LNCaP clone FGC (cell line): ENCODE measurements at places on chromosomes 3 and 15.

GRCh38 chr3:167116120-167116922 lies 263.8 kb downstream of the ZBBX start:
- DNase-seq: no peak

GRCh38 chr3:32502118-32502945 lies at the start of gene CMTM6:
Gene CMTM6, minus strand, starts transcription at chr3:32502852. Its CDS starts 107 bp downstream, at chr3:32502745.
- peak; percentile 32 for DNase-seq

DNA sequence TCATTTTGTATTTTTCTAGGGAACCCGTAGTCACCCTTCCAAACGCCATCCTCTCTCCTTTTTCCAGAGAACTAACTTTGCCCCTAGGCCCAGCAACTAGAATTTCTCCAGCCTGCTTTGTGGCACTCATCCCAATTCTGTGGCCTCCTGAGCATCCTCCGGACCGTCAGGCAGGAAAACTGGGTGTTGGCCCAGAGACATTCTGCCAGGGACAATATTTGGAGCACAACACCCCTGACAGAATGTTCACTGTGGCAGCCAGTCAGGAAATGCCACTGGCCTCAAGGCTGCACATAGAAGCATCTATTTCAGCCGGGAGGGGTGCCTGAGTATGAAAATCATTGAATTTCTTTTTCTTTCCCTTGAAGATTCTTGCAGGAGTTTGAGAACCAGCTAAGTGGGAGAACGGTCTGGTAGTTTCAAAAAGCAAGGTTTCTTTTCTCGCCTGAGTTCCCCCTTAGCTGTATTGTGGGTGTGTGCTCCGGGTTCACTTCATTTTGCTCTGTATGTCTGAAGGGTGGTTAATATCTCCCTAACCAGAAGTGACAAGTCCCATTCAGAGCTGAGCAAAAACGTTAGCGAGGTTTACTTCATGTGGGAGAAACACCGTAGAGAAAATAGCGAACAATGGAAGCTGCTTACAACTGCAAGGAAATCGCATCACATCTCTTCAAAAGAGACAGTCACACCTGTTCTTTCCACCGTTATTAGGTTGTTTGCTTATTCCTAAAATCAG lies 108.1 kb upstream of the TPM1 start:
- DNase-seq: no peak

GRCh38 chr3:179454887-179455286 lies 3.6 kb upstream of the GNB4 start:
- no peak for DNase-seq

DNA sequence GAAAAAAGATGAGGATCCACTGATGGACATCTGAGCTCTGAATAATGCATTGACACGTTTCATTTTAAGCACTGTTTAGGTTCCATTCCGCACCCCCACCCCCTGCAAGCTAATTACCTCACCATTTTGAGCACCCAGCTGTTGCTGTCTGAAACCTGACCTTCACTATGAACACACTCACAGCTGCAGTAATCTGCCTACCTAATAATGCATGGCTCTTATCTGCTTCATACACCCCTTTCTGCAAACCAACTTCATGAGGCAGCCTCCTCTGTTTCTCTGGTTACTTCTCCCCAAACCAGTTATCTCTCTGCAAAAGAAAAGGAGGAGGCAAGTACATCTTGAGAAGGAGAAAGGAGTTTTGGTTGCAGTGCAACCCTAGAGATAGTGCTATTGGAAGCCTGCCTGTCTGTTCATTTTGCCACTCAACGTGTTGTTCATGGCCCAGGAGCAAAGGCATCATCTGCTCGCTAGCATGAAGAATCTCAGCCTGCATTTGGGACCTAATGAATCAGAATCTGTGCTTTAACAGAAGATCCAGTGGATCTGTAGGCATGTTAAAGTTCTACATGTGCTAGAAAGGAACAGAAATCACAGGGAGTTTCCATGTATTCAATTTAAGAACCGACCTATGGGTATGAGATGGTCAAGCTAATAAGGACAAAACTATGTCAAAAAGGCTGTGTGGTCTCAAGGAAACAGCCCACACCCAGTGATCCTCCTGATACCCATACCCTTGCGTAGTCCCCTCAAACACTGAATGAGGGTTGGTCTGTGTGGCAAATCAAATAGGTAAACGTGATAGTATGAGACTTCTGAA lies 87.2 kb downstream of the MB21D2 start:
- DNase-seq: no peak
